ENCODE measurements at places on chromosomes 16 and 17.

GRCh38 chr17:11925262-11926021, 71.8 kb downstream of the ZNF18 start:
- no peak for DNase-seq

- no peak for DNase-seq
Measured at GRCh38 chr17:50259477-50260324, 14.6 kb upstream of the TMEM92 start.

GRCh38 chr17:8479431-8479947, 43.8 kb downstream of the NDEL1 start:
- DNase-seq: no peak

DNA sequence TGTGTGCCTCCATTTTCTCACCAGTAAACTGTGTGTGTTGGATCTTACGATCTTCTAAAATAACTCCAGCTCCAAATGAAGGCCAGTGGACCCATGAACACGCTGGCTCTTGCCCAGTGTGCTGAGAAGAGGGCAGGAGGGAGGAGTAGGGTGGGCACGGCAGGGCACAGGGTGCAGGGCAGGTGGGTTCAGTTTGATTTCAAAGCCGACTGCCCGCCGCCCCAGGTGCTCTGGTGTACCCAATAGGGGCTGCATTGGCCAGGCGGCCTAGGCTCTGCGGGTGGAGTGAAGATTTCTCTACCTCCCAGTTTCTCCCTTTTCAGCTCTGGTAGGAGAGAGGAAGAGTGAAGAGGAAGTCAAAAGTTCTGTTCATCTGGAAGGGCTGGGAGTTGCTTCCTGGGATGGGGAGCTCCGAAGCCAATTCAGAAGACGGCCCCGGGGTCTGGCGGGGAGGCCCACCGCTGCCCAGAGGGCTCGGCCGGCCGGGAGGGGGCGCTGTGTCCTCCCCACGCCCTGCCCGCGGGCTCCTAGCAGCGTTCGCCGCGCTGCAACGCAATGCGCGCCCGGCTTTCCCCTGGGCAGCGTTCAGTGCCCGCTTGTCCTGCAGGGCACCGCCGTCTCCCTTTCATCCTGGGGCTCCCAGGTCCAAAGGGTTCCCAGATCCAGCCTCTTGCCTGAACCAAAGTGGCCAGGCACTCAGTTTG, 1.1 kb upstream of the CRHR1 start:
- peak; percentile 48 for DNase-seq

GRCh38 chr16:9612267-9612666, 520.8 kb downstream of the HAPSTR1 start:
- no peak for DNase-seq
